ENCODE measurements at places on chromosomes 5 and 9.

- DNase-seq = peak; percentile 74
These were observed 43.0 kb downstream of the STRBP start for GRCh38 chr9:123225374-123225813.

DNA sequence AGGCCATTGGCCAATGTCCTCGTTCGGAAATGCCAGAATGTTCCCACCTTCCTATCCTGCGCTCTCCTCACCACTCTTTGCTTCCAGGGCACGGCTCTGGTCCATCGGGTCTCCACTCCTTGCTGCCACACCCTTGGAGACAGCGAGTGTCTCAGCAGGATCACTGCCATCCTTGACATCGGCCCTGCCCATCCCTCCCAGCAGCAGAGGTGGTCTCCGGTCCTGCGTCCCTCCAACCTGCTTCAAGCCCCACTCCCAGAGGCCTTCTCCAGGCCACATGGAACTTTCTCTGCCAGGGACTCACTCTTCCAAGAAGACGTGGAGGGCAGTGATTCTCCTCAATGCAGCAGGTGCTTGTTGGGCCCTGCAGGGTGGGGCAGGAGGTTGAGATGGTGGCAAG is 42.7 kb downstream of the IRX2 start:
- DNase-seq = no peak

DNA sequence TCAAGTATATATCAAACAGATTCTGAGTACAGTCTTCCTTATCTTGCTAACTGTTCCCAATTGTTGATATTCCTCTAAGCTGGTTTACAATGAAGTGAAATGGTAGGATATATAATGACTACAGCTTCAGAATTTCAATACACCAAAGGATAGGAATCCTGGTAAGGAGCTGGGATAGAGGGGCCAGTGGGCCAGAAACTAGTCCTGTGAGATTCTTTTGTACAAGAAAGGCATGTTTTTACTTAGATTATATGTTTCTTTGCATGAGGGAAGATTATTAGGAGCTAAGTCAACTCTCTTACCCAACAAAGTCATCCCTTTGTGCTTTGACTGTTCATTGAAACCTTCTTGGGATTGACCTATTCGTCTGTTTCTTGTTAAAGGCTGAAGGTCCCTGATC is 435.7 kb downstream of the PLK2 start:
- DNase-seq = no peak

GRCh38 chr9:89802781-89803355 is 198.1 kb downstream of the GADD45G start:
- DNase-seq = no peak

DNA sequence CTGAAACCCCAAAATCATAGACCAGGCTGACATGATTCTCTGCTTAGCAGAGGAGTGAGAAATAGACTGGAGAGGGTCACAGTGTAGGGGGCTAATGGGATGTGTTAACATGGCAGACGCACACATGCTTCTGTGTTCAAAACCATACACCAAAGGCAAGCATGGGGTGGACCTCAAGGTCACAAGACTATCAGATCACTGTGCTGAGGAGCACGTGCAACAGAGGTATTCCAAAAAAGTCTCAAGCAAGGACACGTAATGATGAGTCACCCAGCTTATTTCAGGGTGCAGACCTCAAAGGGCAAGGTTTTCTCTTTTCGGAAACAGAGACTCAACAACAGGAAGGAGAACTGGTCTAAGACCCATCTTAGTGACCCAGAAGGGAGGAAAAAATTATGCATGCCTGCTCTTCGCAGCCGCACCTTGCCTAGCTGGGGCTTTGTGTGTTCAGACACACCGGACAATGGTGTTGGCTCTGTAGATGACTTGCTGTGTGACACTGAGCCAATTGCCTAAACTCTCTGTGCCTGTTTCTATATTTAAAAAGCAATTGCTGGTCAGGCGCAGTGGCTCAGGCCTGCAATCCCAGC is 20.3 kb downstream of the WHRN start:
- DNase-seq = no peak
